Bronchial smooth muscle cell (primary cell): ENCODE measurements at places on chromosomes 7 and 10. TPM values are rescaled to one million over a fixed set of nuclear protein-coding genes. Genes with fewer than 3 reads are reported as not detected.

Gene AQP1
- 1.4 and 1.7 TPM in 2 replicates for total RNA-seq

Gene SLC13A1
- not detected in 2 replicates for total RNA-seq

Gene TMEM229A
- not detected in 2 replicates for total RNA-seq

Gene GBX1
- total RNA-seq, result not detected in 2 replicates

Gene CWF19L1
- total RNA-seq, result 14.3 and 15.1 TPM in 2 replicates

Gene ERVW-1
- not detected in 2 replicates for total RNA-seq

Gene SEMA3A
- 61.0 and 65.8 TPM in 2 replicates for total RNA-seq

Gene PSMC2
- 183 and 228 TPM in 2 replicates for total RNA-seq

Gene GNAT3
- total RNA-seq, result not detected in 2 replicates

Gene PON1
- not detected in 2 replicates for total RNA-seq

Gene NPSR1
- not detected in 2 replicates for total RNA-seq

Gene PAPSS2
- 82.8 and 191 TPM in 2 replicates for total RNA-seq

Gene CDK5
- 29.6 TPM in 2 replicates for total RNA-seq

Gene MYH16
- total RNA-seq, result not detected in 2 replicates

Gene CRYGN
- 0.26 and 0.47 TPM in 2 replicates for total RNA-seq

Gene CYP3A4
- not detected in 2 replicates for total RNA-seq

Gene ACSM6
- total RNA-seq, result not detected in 2 replicates

Gene SSC4D
- 0.43 and 0.47 TPM in 2 replicates for total RNA-seq

Gene RUFY2
- total RNA-seq, result 12.5 and 16.5 TPM in 2 replicates

Gene POM121
- total RNA-seq, result 3.0 and 3.2 TPM in 2 replicates

Gene XRCC2
- 0.26 and 0.47 TPM in 2 replicates for total RNA-seq

Gene BHLHA15
- 0.16 TPM in 1 of 2 replicates, not detected in the other for total RNA-seq

Gene CPED1
- 29.8 and 36.9 TPM in 2 replicates for total RNA-seq

Gene TWIST1
- 104 and 127 TPM in 2 replicates for total RNA-seq

Gene HYAL4
- total RNA-seq, result not detected in 2 replicates

Gene LRIT1
- not detected in 2 replicates for total RNA-seq

Gene PSD
- total RNA-seq, result 8.4 and 14.3 TPM in 2 replicates

Gene AGAP5
- total RNA-seq, result 2.7 and 2.8 TPM in 2 replicates

Gene SAMD9L
- 11.0 and 16.2 TPM in 2 replicates for total RNA-seq

Gene RSPH10B
- 0.16 TPM in 1 of 2 replicates, not detected in the other for total RNA-seq
